T-helper 1 cell (primary cell): ENCODE measurements at places on chromosomes 1 and 21.

DNA sequence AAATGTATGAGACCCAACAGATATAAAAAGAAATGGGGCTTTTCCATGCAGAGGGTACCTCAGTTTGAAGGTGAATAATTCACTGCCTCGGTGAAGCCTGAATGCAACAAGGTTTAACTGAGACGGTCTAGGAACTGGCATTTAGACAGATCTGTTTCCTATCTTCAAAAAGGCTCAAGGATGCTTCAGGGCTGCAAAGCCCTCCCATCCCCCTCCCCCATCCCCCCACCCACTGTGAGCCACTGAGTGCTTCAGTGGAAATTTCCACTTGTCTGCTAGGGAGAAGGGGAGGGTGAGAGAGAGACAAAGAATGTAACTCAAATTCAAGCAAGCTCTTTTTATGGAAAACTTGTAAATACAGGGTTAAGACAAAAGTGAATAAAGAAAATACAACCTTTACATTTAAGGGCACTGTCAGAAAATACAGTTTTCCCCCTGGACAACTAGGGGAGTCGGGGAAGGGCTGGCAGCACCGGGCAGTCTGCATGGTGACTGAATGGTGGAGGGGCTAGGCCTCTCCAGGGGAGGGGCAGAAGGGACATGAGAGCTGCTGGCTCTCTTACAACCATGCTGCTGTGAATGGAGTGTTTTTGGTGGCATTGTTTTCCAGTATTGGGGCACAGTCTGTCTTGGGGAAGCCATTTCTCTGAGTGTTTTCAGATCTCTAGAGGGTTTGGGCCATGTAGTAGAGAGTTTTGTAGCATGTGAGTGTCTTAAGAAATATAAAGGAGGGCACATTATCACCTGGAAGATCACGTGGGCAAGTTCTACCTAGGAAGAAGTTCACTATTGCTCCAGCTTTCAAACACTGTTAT lies 56.7 kb downstream of the MRPS6 start:
- DNase-seq: no peak

DNA sequence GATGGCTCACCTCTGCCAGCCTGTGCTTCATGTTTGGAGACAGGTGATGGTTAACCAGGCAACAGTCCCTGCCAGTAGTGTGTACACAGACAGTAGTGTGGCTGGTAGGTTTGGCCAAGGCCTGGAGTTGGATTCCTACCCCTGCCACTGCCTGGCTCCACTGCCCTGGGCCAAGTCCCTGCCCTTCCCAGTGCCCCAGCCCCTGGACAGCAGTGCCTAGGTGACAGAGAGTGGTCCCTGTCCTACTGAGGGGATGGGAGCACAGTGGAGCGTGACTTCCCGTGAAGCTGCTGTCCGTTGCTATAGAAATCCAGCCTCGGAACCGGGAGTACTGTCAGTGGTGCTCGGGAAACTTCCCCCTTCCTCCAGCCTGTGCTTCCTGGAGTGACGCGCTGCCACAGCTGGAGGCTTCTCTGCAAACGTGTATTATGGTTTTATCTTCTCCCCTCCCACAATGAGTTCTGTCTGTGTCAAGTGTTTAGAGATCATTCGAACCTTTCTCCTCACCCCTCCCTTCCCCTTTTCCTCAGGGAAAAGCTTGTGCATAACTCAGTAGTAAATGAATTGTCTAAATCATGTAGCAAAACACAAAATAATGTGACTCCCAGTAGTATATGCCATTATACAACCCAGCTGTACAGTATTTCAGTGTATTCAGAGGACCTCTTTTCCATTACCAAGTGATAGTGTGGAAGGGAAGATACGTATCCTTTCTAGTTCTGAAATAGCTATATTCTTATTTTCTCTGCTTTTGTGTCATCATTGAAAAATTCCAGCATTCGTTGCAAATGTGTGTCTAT lies 73.4 kb downstream of the GALNT2 start:
- no peak for DNase-seq

GRCh38 chr1:205965036-205965884 lies 22.0 kb upstream of the SLC26A9 start:
- no peak for DNase-seq

DNA sequence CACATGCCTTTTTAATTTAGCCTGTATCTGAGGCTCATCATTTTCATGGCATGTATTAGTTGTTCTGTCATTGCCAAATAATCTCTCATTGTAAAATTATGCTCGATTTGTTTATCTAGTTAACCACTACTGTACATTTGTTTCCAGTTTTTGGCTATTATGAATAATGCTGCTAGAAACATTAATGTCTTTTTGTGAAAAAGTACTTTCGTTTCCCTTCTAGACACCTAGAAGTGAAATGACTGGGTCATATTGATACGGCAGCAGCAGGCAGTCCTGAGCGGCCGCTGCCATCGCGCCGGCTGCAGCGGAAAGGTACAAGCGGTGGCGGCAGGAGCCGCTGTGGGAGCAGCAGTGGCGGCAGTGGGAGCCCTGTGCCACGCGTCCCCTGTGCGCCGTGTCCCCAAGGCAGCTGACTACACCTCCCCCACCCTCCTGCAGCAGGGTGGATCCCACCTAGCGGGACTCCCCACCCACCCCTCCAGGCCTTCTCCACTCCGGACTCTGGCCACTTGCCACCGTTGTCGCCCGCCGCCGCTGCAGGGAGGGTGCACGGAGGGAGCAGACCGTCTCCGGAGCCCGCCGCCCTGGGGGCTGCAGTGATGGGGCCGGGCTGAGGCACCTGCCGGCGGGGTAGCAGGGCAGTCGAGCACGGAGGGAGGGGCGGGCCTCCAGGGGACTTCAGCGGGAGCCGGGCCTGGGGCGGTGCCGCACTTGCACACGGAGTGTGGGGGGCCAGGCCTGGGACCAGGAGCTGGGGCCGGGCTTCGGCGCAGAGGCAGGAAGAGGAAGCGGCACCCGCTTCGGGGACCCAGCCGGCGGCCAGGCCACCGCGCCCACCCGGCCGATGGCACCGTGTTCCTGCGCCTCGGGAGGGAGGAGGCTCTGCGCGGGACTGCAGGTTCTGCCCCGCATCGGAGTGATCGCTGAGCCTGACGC lies 66.8 kb upstream of the RGS7 start:
- no peak for DNase-seq

DNA sequence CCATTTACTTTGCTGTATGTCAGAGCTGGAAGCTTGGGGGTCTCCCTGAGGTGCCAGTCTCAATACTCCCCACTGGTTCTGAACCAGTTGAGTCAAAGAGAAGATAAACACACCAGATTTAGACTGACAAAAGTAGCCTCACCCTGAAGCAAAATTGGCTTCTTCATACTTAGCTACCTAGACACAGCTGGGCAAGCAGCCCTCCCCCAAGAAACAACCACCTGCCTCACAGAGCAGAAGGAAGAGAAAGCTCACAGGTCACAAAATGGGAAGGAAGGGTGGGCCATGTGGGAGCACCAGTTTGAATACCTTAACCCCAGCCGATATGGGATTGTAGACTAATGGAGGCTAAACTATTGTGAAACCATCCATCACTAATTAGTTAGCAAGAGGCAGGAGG lies 24.6 kb upstream of the MYSM1 start:
- no peak for DNase-seq

- DNase-seq: no peak
Measured at GRCh38 chr1:33137800-33138199, 44.0 kb downstream of the TRIM62 start.

GRCh38 chr1:171744986-171745385 lies 3.1 kb upstream of the VAMP4 start:
- DNase-seq: no peak

DNA sequence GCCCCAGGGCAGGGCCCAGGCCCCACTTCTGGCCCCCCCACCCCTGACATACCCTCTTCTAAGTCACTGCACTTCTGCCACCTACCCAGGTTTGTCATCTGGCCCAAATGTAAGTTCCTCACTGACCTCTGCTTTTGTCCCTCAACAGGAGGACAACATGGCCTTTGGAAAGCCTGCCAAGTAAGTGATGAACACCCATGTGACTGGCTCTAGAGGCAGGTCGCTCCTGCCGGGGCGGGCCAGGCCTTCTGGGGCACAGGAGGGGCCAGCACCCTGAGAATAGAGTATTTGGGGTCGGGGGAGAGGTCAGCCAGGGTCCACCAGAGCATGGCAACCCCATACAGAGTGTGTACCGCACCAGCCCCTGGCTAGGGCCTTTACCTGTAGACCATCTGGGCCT lies 9.9 kb upstream of the SYTL1 start:
- no peak for DNase-seq

GRCh38 chr1:204149107-204149506 lies 2.7 kb downstream of the ETNK2 start:
- no peak for DNase-seq

DNA sequence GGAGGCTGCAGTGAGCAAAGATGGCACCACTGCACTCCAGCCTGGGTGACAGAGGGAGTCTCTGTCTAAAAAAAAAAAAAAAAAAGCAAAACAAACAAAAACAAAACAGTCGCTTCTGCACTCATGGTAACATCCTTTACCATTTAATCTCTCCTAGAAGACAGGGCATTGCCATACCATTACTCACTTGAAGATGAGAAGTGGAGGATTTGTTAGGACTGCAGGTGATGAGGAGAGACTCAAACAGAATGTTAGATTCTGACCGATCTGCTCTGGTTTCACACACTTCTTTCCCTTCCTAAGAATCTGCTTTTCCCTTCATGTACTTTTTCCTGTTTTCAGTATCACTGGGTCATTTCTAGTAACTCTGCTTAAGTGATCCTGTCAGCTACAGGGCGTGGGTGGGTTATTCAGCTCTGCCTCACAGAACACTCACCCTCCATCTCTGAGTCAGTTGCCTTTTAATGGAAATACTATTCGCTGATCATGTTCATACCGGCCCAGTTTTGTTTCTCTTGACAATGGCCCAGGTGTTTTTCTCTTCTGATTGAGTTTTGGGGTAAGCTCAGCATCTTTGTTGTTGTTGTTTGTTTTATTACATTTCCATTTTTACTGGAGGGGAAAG lies 148.0 kb upstream of the ERG start:
- DNase-seq: no peak

- DNase-seq: no peak
Measured at GRCh38 chr1:66182551-66183178, 351.3 kb upstream of the SGIP1 start.
